Stimulated activated CD4-positive, alpha-beta T cell treated with anti-CD3 and anti-CD28 coated beads, Interleukin-12 subunit alpha, Interleukin-12 subunit beta, amount 100 ng/mL, for 48 hours (primary cell): ENCODE measurements at places on chromosomes 1 and 21.

GRCh38 chr1:27630859-27631491 is 4.0 kb downstream of the FGR start:
- DNase-seq, result no peak

GRCh38 chr21:8991968-8992621 is 1529.3 kb upstream of the TPTE start:
- no peak for DNase-seq

GRCh38 chr1:174344162-174344561 is 103.6 kb upstream of the GPR52 start:
- DNase-seq, result no peak

- DNase-seq, result no peak
Measured at GRCh38 chr1:175252561-175252960, 60.0 kb upstream of the KIAA0040 start.

GRCh38 chr1:220527279-220527907 is 543 bp upstream of the MARK1 start:
- no peak for DNase-seq

- no peak for DNase-seq
Measured at GRCh38 chr1:86105533-86105866, 51.1 kb downstream of the COL24A1 start.

DNA sequence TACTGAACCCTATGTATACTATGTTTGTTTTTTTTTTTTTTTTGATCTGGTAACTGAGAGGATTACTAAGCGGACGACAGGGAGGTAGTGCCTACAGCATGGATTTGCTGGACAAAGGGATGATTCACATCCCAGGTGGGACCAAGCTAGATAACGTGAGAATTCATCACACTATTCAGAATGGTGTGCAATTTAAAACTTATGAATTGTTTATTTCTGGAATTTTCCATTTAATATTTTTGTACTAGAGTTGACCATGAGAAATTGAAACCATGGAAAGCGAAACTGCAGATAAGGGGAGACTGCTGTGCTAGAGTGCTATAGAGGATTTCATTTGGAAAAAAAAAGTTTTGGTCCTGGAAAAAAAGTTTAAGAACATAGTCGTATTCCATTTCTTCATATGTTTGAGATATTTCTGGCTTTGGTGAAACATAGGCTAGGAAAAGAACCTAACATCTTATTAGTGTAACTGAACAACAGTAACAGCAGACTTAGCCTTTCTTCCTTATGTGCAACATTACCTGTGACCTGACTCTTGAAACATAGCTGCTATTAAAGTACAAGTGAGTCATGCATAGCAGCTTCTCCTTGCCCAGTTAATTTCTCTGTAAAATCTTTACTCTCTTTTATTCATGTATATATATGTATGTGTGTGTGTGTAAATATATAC is 202.5 kb downstream of the FGGY start:
- DNase-seq, result no peak

- DNase-seq, result no peak
Measured at GRCh38 chr1:63983391-63984256, 209.8 kb downstream of the ROR1 start.

- DNase-seq, result no peak
Measured at GRCh38 chr1:64900916-64901315, 65.4 kb downstream of the JAK1 start.

- no peak for DNase-seq
Measured at GRCh38 chr21:38440746-38441145, 57.5 kb downstream of the ERG start.

GRCh38 chr1:100921110-100921706 is 25.3 kb downstream of the SLC30A7 start:
- no peak for DNase-seq

GRCh38 chr1:90987841-90988240 is 34.0 kb downstream of the ZNF644 start:
- DNase-seq, result no peak

GRCh38 chr1:152461544-152461943 is 47.5 kb upstream of the CRNN start:
- DNase-seq, result peak; percentile 38

- no peak for DNase-seq
Measured at GRCh38 chr1:192539297-192540092, 36.1 kb upstream of the RGS1 start.

DNA sequence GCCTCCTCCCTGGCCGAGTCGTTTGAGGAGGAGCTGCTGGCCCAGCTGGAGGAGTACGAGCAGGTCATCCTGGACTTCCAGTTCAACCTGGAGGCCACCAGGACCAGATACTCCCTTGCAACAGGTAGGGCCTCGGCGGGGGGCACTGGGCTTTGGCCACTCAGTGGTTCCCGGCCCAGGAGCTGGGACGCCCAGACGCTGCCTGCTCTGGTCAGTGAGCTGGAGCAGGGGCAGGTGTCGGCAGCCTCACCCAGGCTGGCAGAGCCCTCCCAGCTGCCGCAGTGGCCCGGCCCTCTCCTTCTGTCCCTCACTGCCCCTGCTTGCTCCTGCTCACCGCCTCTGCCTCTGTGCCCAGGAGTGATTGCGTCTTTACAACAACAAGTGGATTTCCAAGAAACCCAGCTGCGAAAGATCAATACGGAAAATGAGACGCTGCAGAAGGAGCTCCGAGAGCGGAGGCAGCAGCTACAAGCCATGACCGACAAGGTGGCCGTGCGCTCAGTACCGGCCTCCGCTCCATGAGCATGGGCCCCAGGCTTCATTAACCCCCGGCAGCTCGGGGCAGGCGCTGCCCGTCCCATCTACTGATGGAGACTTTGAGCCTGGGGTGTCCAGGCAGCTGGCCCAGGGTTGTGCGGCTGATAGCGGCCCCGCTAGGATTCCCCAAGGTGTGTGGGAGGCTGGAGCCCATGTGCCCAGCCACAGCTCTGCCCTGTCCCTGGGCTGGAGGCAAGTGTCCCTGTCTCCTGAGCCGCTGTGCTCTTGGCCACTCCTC is 9.0 kb upstream of the SMIM1 start:
- no peak for DNase-seq

GRCh38 chr1:4745560-4745959 is 91.2 kb downstream of the AJAP1 start:
- DNase-seq, result no peak

GRCh38 chr1:113255038-113255719 is 135.1 kb upstream of the MAGI3 start:
- no peak for DNase-seq

DNA sequence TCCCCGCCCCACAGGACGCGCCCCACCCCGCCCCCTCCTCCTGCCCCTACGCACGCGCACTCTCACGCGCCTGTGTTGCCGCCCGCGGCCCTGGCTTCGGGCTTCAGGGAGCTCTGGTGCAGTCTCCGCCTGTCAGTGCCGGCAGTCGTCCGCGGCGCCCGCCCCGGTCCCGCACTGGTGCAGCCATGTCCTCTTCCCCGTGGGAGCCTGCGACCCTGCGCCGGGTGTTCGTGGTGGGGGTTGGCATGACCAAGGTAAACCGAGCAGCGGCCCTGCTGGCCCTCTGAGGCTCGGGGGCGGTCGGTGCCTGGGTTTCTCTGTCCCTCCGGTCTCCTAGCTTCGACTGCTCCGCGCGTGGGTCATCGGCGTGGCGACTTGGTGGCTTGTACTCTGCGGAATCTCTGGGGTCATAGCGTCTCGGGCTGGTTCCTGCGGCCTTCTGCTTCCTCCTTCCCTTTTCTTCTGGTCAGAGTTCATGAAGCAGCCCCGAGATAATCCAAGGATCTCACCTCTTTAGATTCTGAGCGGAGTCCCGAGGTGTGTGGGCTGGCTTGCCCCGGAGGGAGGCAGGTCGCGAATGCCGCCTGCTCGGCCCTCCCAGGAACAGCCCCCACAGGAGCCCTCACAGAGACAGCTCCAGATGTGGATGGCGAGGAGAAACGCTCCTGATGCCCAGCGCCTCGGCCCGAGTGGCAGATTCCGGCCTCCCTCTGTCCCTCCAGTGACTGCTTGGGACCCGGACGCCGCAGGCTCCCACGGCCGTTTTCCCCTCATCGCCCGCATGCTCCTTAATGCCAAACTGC is at the start of gene SCP2:
TSS of gene SCP2 (plus strand) at position 65 of the 803 bp plus-strand sequence. CDS start at position 186, 121 bp downstream.
- DNase-seq, result peak; percentile 76

DNA sequence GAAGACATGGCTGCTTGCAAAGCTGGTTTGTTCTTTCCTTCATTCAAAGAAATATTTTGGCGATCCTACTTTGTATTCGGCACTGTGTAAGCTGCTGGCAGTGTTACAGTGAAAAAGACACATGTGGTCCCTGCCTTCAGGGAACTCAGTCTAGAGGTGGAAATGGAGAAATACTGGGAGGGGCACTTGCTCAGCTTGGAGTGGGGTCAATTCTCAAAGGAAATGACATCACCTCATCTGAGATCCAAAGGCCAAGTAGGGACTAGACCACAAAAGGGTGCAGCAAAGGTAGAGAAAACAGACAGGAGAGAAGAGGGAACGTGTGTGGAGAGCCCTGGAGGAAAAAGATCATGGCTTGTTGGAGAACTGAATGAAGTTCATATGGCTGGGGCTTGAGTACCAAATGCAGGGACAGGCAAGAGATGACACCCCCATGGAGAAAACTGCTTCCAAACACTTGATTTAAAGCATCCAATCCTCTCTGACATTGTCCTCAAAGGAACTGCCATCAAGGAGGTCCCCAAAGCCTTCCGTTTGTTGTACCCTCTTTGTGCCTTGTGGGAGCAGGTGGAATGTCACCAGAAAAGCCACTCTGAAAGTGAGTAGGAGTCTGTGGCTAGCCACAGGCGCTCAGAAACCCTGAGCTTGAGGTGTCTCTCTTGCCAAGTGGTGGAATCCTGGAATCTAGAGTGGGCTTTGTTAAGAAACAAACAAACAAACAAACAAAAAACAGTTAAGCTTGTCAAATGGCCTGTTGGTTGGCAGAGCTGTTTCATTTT is 48.3 kb upstream of the TDRD10 start:
- no peak for DNase-seq

- DNase-seq, result no peak
Measured at GRCh38 chr1:200525090-200525987, 95.2 kb downstream of the KIF14 start.

DNA sequence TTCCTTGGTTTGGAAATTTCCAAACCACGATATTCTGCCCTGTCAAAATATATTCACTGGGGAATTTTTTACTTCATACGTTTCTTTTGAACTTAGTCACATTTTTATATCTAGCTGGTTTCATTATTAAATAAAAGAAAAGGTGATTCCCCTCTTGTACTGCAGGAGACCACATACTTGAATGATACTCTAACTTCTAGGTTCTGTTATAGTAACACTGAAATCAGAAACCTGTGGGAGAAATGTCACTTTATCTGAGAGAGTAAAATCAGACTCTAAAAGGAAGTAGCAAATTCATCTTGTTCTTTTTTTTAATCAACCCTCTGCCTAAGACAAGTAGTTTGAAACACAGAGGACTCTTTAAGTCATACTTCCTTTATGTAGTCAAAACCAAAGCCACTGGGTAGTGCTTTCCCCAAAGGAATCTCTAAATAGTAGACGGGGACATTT is 34.4 kb downstream of the MRPL39 start:
- DNase-seq, result no peak

- no peak for DNase-seq
Measured at GRCh38 chr1:118986555-118987467, 1.3 kb downstream of the TBX15 start.

DNA sequence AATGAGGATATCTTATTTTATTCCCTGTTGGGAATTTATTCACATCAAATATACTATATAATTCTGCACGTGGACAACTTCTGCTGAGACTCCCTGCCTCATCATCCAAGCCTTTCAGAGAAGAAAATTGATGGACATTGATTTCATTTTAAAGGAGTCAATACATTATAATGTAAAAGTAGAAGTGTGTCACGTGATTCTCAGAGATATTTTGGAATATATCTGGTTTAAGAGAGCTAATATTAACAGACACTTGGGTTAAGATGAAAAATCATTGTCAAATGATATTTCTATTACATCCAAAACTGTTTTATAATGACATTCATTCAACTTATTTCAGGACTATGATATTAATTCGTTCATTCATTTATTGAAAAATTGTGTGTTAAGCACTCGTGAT is 314.2 kb downstream of the ADGRL2 start:
- no peak for DNase-seq

GRCh38 chr21:27362249-27362648 is 395.4 kb upstream of the ADAMTS5 start:
- no peak for DNase-seq

DNA sequence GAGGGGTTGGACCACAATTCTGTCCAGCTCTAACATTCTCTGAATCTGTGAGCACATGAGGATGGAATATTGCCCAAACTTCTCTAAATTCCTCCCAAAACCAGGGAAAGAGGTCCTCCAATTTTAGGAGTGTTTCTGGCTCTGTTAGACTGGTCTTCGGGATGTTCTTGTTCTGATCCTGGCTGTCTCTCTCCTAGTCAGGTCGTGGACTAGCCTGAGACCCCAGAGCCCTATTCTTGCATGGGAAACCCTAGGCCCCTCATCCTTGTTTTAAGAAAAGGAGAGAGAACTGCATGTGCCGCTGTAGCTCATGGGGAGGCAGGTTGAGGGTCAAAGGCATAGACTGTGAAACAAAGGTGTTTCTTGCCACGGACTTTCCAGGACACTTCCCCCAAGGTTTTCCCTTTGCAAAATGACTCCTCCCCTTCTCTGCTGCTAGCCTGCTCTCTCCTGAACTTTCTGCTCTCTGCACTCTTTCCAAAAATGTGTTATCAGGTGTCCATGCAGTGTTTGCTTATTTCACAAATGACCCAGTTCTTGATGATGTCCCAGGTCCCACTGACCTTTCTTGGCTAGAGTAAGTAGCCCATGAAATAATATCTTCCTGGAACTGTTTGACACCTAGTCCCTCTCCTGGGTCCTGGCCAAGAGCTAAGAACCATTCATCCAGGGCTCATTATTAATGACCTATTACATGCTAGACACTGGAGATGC is 29.3 kb upstream of the RD3 start:
- no peak for DNase-seq

DNA sequence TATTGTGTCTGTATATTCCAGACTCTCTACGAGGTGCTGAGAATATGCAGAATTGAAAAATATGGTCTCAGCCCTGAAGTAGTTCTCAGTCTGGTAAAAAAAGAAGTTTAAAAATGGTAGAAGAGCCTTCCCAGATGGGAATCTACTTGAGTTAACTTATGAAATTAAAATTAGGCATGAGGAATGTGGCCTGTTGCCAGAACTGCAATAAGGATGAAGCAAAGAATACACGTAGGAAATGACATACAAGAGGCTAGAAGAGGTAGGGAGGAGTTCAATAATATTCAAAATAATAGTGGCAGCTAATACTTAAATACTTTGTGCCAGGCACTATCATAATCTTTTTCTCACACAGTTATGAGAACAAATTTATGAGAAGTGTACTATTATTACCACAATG is 6.3 kb downstream of the ASPM start:
- DNase-seq, result no peak

DNA sequence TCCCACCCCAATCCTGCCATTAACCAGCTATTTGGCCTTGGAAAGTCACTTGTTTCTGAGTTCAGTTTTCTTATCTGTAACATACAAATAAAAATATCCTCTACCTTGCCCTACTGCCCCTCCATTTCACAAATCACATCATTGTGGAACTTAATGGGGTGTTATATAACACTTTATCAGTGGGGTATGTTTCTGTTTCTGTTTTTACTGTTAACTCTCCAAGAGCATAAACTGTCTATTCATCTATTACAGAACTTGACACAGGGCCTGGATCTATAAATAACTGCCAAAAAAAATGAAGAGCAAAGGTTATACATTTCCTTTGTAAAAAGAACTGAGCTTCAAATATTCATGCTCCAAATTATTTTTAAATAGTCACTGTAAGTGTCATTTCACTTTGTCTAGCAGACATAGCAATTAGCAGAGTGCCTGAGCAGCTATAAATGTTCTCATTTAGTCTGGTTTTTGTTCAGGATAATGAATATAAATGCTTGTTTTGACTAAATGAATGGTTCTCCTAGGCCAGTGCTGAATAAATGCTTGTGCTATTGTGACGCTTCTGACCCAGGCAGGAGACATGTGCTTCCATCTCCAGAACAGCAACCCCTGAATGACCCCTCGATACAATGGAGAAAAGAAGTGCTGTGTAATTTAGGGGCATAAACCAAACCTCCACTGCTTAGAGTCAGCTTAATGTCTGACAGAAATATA is 7.4 kb downstream of the PIGM start:
- DNase-seq, result no peak
